ENCODE measurements at places on chromosomes 7 and 10. TPM values are rescaled to one million over a fixed set of nuclear protein-coding genes. Genes with fewer than 3 reads are reported as not detected.

CALCR gene
- total RNA-seq, result not detected

DNA sequence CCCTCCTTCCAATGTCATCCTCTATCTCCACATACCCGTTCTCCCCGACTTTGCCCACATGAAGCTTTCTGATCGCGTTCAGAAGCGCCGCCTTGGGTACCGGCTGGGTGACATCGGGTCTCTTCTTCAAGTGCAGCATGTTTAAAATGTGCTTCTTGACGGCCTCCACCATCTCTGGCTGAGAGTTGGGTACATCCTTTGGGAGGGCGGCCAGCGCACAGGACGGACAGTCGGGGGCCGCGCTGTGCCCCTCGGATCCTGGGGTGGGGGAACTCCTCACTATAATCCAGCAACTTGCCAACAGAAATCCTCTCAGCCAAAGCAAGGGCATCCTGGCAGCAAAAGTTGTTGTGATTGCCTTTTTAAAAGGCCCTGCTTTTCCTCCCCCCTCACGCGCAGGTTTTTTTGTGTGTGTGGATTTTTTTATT, 2.8 kb downstream of the INHBA start:
- no peak for DNase-seq

DNA sequence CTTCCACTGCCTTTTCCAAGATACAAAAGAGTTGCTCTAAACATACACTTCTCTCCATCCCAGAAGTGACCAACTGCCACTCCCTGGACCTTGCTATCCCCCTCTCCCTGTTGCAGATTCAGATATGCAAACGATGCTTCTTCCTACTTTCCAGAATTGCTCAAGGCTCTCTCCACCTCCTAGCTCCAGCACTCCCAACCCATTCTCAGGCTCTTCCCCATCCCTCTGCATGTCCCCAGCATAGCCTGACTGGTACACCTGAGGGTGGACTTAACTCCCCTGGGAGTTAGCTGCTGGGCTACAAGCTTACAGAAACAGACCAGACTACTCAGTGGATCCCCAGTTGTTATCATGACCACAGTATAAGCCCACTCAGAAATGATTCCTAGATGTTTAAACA, 27.6 kb downstream of the MKRN1 start:
- no peak for DNase-seq

GRCh38 chr7:91352091-91352490, 87.9 kb downstream of the FZD1 start:
- no peak for DNase-seq

WIPF3 gene
- total RNA-seq, result not detected

DNA sequence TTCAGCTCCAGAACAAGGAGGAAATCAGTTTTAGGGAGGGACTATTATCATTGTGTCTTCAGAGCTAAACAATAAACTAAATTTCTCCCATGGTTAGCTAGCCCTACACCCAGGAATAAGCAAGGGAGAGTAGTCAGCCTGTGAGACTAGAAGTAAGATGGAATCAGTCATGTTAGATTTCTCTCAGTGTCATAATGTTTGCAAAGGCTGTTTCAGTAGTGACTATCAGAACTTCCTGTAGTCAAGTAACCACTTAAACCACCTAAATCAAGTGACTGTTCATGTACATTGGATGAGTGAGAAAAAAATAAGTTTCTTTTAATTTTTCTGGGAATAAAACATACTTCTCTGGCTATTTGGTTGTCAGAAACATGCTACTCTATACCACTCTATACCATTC, 121.6 kb downstream of the KCND2 start:
- DNase-seq, result no peak

- DNase-seq, result no peak
Measured at GRCh38 chr7:31919678-31920369, 150.4 kb downstream of the PDE1C start.

VTI1A gene
- 11.6 TPM for total RNA-seq

- no peak for DNase-seq
Measured at GRCh38 chr7:141609576-141609975, 58.4 kb downstream of the AGK start.

AQP1 gene
- total RNA-seq, result 1.7 TPM

GRCh38 chr7:1229202-1229947, 3.3 kb upstream of the UNCX start:
- no peak for DNase-seq

DNA sequence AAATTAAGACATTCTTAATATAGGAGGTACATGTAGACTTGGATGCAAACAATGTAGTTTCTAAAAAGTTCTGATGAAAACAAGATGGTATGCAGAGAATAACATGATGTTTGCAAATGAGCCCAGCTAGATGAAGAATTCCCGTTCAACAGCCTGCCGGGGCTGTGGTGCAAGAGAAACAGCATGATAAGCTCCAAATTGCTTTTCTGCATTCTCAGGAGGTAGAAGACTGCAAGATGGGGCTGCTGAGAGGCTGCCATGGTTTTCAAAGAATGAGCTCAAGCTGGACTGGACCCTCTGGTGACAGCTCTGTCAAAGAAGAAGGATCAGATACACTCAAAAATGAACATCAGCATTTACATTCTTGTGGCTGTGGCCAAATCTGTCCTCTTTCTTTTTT, 73.4 kb upstream of the PALS2 start:
- DNase-seq, result no peak

- DNase-seq, result no peak
Measured at GRCh38 chr10:71339796-71340589, 20.9 kb downstream of the SLC29A3 start.

OR13A1 gene
- not detected for total RNA-seq
